ENCODE measurements at places on chromosomes 6 and 20. TPM values are rescaled to one million over a fixed set of nuclear protein-coding genes. Genes with fewer than 3 reads are reported as not detected.

DNA sequence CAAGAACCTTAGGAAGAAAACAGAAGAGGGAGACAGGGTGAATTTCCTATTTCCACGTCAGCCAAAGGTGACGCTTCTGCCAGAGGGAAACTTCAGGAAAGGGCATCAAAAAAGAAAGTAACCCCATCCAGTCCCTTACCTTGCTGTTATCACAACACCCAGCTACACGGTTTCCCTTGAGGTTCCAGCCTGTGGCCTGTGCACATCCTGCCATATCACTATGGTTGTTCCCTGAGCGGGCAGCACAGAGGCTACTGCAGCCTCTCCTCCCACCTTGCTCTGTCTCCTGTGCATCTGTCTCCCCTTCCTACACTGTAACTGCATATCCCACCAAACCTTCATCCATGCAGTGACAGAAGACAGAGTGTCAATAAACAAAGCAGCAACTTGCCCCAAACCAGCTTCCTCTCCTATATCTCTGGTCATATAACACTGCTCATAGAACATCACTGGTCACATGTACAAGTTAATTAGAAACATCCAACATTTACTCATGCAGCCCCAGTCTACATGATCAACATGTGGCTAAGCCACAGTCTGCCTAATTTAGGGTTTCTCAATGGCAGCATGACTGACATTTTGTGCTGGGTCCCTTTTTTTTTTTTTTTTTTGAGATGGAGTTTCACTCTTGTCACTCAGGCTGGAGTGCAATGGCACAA lies 54.7 kb downstream of the GFOD1 start:
- no peak overlapping the region for H3K4me3 ChIP-seq

GRCh38 chr6:27019651-27020552 lies 227.6 kb upstream of the PRSS16 start:
- peak overlapping the region; percentile 94 for H3K27ac ChIP-seq
- peak; percentile 65 for DNase-seq
- H3K27me3 ChIP-seq: peaks cover 2% of the 10 kb centered on the region
- peak overlapping the region; percentile 94 for H3K4me3 ChIP-seq
- H3K4me1 ChIP-seq: peaks cover 14% of the 10 kb centered on the region

GRCh38 chr6:125781314-125781868 lies 9.4 kb upstream of the NCOA7 start:
- no peaks in the 10 kb centered on the region for H3K36me3 ChIP-seq
- no peak for DNase-seq
- H3K27me3 ChIP-seq: no peaks in the 10 kb centered on the region
- H3K27ac ChIP-seq: no peak overlapping the region

- DNase-seq: no peak
- no peaks in the 10 kb centered on the region for H3K36me3 ChIP-seq
- peaks cover 48% of the 10 kb centered on the region for H3K4me1 ChIP-seq
- peaks cover 4% of the 10 kb centered on the region for H3K27me3 ChIP-seq
- no peak overlapping the region for H3K4me3 ChIP-seq
- no peak overlapping the region for H3K27ac ChIP-seq
Measured at GRCh38 chr6:45537539-45537938, 159.8 kb upstream of the SUPT3H start.

DNA sequence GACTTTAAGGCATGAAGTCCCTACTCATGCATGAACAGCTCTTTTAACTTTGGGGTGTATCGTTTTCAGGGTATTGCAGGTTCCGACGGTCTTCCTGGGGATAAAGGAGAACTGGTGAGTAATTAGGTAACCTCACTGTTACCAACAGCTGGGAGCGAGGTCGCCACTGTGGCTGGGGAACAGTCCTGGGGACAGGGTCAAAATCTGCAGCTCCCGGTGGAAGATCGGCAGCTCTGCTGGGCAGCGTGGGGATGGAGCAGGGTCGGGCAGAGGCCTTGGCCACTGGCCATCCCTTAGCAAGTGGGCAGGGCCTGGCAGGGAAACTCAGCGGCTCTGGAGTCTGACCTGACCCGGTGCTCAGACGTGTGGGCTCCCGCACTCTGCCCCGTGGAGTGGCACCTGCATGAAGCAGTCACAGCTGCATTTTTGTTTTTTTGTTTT lies 16.1 kb downstream of the COL9A3 start:
- H3K4me3 ChIP-seq: no peak overlapping the region
- no peak overlapping the region for H3K27ac ChIP-seq
- peaks cover 12% of the 10 kb centered on the region for H3K4me1 ChIP-seq
- H3K36me3 ChIP-seq: peaks cover 25% of the 10 kb centered on the region
- H3K27me3 ChIP-seq: no peaks in the 10 kb centered on the region
- DNase-seq: peak; percentile 13

GRCh38 chr6:150320442-150320841 lies 48.4 kb upstream of the IYD start:
- no peaks in the 10 kb centered on the region for H3K36me3 ChIP-seq
- peaks cover 2% of the 10 kb centered on the region for H3K4me1 ChIP-seq
- peaks cover 3% of the 10 kb centered on the region for H3K27me3 ChIP-seq
- H3K27ac ChIP-seq: no peak overlapping the region
- no peak overlapping the region for H3K4me3 ChIP-seq

DNA sequence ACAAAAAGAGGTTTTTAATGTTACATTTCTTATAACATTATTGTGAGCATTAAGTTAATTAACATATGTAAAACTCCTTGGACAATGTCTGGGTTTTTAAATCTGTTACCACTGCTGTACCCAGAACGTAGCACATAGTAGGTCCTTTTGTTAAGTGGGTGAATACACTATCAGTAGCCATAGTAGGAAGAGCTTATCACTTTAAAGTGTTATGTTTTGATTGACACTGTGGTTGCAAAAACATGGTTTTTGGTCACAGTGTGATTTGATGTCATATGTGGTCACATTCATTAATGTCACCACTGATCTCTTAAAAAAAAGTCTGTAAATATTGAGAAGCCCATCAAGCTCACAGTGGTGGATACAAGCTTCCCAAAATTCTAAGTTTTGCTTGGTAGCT lies 160.7 kb downstream of the PLCB1 start:
- peaks cover 5% of the 10 kb centered on the region for H3K4me1 ChIP-seq
- DNase-seq: no peak
- H3K27ac ChIP-seq: no peak overlapping the region
- H3K36me3 ChIP-seq: no peaks in the 10 kb centered on the region
- H3K27me3 ChIP-seq: peaks cover 2% of the 10 kb centered on the region
- H3K4me3 ChIP-seq: no peak overlapping the region

DNA sequence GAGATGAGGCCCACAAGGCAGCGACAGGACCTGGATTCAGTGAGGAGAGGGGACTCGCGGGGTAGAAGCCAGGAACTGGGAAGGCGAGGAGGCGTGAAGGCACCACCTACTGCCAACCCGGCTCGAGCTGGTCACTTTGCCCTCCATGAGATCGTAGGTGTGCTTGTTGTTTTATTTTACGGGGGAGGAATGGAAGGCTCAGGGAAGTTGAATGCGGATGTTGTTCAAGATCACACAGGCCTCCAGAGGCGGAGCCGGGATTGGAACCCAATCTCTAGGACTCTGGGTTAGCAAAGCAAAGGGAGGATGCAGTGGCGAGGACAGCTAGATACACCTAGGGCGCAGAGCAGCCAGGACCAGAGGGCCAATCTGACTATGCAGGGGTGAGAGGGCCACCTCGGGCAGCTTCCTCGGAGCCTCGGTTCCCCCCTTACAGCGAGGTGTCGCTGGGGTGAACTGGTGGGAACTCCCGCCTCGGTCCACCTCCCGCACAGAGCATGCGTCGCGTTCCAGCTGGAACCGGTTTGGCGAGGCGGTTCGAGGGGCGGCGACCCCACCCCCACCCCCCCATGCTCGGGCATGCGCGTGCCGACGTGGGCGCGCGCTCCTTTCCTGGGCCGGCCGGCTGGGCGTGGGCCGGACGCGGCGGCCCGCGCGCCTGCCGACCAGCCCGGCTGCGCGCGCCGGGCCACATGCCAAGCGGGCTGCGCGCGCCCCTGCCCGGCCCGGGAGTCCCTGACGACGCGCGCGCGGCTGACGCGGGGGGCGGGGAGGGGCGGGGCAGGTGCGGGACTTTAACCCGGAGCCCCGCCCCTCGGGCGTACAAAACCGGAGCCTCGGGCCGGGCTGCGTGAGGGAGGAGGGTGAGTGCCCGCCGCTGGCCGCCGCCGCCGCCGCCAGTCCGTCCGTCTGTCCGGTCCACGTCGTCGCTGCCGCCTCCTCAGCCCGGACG lies 80.4 kb upstream of the MYL9 start:
- peaks cover 30% of the 10 kb centered on the region for H3K4me1 ChIP-seq
- peak overlapping the region; percentile 60 for H3K4me3 ChIP-seq
- DNase-seq: peak; percentile 94
- H3K36me3 ChIP-seq: no peaks in the 10 kb centered on the region

- no peak overlapping the region for H3K27ac ChIP-seq
- H3K27me3 ChIP-seq: no peaks in the 10 kb centered on the region
- H3K36me3 ChIP-seq: peaks cover 4% of the 10 kb centered on the region
- no peaks in the 10 kb centered on the region for H3K4me1 ChIP-seq
- H3K4me3 ChIP-seq: no peak overlapping the region
Measured at GRCh38 chr6:24520929-24521546, 26.3 kb downstream of the ALDH5A1 start.

DNA sequence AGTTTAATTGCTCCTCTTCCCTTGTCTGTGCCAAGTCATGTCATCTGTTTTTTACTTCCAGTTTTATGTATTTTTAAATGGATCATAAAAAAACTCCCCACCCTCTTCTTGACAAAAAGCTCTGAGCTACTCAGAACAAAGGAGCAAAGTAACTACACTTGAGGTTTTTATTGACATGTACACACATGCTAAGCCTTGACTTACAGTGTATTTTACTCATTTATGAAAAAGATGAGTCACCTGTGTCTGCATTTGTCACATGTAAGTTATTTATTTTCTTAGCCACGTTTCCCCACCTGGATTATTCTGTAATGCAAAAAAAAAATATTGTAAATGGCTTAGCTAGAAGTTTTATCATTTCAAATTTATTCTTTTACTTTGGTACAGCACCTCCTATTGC lies 628.8 kb upstream of the SLC35B3 start:
- no peak for DNase-seq
- peaks cover 14% of the 10 kb centered on the region for H3K4me1 ChIP-seq
- H3K36me3 ChIP-seq: no peaks in the 10 kb centered on the region
- H3K27me3 ChIP-seq: no peaks in the 10 kb centered on the region
- no peak overlapping the region for H3K4me3 ChIP-seq

- no peak for DNase-seq
- H3K36me3 ChIP-seq: no peaks in the 10 kb centered on the region
- no peak overlapping the region for H3K4me3 ChIP-seq
- no peaks in the 10 kb centered on the region for H3K27me3 ChIP-seq
- H3K4me1 ChIP-seq: peaks cover 38% of the 10 kb centered on the region
Measured at GRCh38 chr6:138977646-138978167, 10.3 kb downstream of the REPS1 start.

GRCh38 chr6:108564178-108564577 lies 3.5 kb downstream of the FOXO3 start:
- H3K27ac ChIP-seq: no peak overlapping the region
- H3K4me1 ChIP-seq: peaks cover 47% of the 10 kb centered on the region
- peaks cover 18% of the 10 kb centered on the region for H3K36me3 ChIP-seq
- H3K4me3 ChIP-seq: peak overlapping the region; percentile 22
- peaks cover 3% of the 10 kb centered on the region for H3K27me3 ChIP-seq

DNA sequence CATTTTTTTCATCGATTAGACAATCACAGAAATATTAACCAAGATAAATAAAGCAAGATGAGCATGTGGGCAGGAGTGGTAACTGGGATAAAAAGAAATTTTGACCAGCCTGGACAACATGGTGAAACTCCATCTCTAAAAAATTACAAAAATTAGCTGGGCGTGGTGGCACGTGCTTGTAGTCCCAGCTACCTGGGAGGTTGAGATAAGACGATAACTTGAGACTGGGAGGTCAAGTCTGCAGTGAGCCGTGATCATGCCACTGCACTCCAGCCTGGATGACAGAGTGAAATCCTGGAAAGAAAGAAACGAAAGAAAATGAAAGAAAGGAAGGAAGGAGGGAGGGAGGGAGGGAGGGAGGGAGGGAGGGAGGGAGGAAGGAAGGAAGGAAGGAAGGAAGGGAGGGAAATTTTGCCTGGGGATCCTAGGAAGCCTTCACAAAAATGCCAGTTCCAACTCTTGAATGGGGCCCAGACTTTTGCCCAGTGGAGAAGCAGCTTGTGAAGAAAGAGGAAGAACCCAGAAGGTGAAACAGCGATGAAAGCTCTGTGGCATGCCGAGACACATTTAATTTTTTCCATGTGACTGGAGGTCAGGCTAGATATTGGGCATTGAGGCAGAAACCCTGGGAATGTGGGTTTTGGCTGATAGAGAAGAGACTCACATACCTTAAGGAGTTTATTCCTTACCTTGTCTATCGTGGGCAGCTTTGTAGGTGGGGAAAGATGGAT lies 20.3 kb downstream of the CCDC170 start:
- no peak overlapping the region for H3K4me3 ChIP-seq
- H3K27ac ChIP-seq: no peak overlapping the region
- H3K27me3 ChIP-seq: no peaks in the 10 kb centered on the region

DNA sequence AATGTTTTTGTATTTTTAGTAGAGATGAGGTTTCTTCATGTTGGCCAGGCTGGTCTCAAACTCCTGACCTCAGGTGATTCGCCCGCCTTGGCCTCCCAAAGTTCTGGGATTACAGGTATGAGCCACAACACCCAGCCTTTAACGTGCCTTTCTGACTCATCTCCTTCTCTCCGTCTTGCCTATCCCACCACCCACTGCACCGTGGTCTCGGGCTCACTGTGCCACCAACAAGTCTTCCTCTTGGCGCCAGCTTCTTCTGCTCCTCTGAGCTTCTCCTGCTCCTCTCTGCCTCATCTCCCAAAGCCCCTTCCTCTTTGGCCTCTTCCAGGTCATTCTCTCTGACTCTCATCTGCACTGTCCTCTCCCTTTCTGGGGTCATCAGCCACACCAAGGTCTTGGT lies 41.0 kb downstream of the TMEM242 start:
- H3K36me3 ChIP-seq: no peaks in the 10 kb centered on the region
- peaks cover 2% of the 10 kb centered on the region for H3K27me3 ChIP-seq
- no peak overlapping the region for H3K4me3 ChIP-seq

DNA sequence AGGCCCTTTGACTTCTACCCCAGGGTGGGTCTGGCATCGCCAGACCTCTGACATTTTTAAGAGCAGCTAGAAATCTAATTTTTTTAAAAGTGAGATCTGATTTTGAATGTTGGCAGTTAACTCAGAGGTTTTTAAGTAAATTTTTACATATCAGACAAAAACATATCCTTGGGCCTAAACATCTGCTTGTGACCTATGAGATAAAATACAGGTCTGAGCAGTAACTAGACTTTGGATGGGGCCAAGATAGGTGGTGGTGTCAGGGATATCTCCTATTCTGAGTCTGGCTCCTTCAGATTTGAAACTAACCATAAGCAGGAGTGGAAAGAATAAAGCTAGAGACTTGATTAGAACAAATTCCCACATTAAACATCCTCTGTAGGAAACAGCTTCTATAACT lies 17.6 kb downstream of the RALY start:
- peaks cover 7% of the 10 kb centered on the region for H3K36me3 ChIP-seq
- no peak for DNase-seq
- H3K27me3 ChIP-seq: no peaks in the 10 kb centered on the region
- H3K4me3 ChIP-seq: no peak overlapping the region
- H3K4me1 ChIP-seq: peaks cover 21% of the 10 kb centered on the region

DNA sequence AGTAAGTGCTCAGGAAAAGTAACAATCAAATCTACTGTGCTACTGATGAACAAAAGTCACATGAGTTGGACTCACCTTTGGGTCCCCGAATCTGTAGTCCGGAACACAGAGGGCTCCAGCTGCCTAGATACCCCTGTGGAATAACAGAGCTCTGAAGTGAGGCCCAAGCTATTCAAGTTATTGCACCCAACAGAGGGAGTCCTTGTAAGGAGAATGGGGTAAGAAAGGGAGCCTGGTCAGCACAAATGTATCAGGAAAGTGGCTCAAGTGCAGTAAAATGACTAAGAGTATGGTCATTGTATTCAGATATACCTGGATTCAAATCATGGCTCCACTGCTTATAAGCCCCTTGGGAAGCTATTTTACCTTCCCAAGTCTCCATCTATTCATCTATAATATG lies 20.9 kb downstream of the EDN1 start:
- no peaks in the 10 kb centered on the region for H3K36me3 ChIP-seq
- DNase-seq: no peak
- H3K4me3 ChIP-seq: no peak overlapping the region
- H3K27ac ChIP-seq: no peak overlapping the region

Gene RSPO3
- 30.1 TPM for total RNA-seq

Gene MYBL2
- total RNA-seq: 24.3 TPM

Gene SNRPB2
- 70.5 TPM for total RNA-seq

Gene SESN1
- total RNA-seq: 30.2 TPM

Data from mesothelial cell of epicardium (in vitro differentiated cells).